ENCODE measurements at places on chromosomes 3 and 15. TPM values are rescaled to one million over a fixed set of nuclear protein-coding genes. Genes with fewer than 3 reads are reported as not detected.

- peak; percentile 3 for DNase-seq
Observed at GRCh38 chr3:49120096-49120437, 556 bp downstream of the USP19 start.

- DNase-seq: no peak
Observed at GRCh38 chr3:157544501-157545130, 41.4 kb upstream of the VEPH1 start.

DNA sequence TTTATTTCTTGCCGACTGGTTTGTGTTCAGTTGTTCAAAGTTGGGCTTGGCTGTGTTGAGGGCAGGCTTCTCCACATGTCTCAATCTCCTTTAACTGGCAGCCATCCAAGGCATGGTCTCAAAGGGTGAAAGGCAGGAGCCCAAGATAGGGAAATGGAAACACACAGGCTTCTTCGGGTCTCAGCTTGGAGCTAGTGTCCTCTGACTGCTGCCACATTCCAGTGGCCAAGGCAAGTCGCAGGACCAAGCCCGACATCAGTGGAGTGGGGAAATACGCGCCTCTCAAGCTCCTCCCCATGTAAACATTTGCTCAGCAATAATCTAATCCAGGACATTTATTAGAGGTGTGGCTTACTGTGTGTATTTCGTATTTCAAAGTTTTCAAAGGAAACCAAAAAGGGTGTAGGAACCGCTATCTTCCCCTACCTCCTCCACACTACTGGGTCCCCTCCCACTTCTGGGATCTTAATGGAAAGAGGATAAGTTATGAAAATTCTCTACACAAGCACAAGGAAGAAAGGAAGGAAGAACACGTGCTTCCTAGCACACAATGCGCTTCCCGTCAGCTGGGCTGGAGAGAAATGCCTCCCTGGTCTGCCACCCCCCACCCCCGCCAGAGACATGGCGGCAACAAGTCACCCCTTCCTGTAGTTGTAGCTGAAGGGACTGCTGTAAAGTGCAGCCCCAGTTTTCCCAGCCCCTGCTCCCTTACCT is 181.7 kb downstream of the FAM43A start:
- DNase-seq: no peak

DNA sequence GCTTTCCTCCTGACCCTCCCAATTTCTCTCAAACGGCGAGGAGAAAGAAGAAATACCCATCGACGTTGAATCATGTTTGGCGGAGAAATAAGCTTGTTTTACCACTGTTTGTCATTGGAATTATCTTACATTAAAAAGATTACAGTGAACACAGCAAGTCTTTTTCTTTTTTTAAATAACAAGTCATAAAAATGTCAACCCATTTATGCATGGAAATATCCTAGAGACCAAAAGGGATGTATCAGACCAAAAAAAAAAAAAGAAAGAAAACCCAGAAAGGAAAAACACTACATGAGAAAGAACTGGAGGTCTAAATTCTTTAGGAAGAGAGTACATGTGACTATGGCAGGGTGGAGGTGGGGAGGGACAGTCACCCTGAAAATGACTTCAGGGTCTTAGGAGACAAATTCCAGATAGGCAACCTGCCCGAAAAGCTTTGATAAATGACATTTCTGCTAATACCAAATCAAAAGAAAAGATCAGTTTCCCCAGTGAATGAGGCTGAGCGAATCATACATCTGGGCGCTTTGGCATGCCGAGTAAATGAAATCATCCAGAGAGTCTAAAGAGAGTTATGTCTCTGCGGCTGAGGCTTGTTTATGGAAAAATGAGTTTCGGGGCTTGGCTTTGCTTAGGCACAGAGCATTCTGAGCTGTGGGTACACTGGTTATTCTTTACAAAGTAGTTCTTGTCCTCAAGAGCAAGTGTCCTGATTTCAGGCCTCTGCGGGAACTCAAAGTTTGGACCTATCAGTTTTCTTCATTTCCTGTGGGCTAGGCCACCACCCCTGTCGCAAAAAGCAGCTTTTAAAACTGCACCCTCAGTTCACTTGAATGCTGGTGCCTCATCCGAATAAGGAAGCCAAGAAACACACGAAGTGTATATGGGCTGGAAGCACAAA is 110.1 kb upstream of the TGFBR2 start:
- peak; percentile 73 for DNase-seq

GRCh38 chr3:157074490-157074889 is 85.5 kb downstream of the CCNL1 start:
- no peak for DNase-seq

DNA sequence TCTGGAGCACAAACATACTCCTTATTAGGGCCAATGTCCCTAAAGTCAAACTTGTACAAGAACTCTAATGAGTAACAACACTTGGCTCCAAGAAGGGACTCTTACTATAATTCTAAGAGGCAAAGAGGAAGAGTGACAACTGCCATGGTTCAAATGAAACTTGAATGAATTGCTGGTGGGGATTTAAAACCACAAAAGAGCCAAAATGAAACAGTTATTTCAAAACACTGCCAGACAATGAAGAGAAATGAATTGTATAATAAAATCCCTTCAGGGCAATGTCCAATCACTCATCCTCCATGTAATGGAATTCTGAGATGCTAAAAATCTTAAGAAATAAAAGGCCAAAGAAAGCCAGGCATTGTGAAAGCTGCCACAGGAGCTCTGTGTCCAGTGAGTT is 14.2 kb downstream of the THRB start:
- DNase-seq: no peak

Gene GOLGA8S
- 0.05 TPM for total RNA-seq

Gene ECE2
- total RNA-seq: not detected

Gene GREM1
- total RNA-seq: 12.8 TPM

GRCh38 chr15:67117370-67117769 is 52.0 kb downstream of the SMAD3 start:
- no peak for DNase-seq

DNA sequence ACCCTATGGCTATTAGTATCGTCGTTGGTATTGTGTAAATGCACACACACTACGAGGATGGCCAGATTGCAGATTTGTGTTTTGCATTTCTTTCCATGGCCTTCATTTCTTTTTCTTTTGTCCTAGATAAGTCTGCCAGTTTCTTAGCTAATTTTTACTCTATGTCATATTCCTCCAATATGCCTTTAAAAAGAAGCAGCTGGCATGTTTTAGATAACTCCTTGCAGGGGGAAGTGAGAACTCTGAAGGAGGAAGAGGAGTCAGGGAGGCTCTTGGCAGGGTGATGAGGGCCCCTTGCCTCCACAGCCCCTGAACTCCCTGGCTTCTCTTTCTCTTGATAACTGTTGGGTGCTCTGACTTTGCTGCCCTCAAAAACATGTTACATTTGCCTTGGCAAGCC is 244.0 kb downstream of the GABRG3 start:
- no peak for DNase-seq

Gene CCDC32
- total RNA-seq: 24.4 TPM

- no peak for DNase-seq
Observed at GRCh38 chr3:11140030-11140712, 14.1 kb upstream of the HRH1 start.

DNA sequence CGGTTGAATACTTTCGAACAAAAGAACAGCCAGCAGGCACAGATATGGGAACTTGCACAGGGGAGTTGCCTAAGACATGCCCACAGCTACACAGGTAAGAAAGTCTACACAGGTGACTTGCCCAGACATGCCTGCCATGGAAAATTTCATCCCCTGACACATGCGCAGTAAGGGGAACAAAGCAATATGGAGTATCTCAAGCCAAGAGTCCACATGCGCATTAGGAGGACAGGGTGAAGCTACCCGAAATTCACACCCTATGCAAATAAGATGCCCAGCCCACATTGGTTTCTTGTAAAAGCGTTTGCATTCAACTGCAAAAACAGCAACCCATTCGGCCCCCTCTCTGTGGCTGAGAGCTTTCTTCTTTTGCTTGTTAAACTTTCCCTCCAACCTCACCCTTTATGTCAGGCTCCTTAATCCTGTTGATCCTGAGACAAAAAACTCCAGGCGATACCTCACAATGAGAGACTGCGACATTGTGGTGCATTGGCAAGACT is 49.3 kb upstream of the TRPM1 start:
- no peak for DNase-seq

DNA sequence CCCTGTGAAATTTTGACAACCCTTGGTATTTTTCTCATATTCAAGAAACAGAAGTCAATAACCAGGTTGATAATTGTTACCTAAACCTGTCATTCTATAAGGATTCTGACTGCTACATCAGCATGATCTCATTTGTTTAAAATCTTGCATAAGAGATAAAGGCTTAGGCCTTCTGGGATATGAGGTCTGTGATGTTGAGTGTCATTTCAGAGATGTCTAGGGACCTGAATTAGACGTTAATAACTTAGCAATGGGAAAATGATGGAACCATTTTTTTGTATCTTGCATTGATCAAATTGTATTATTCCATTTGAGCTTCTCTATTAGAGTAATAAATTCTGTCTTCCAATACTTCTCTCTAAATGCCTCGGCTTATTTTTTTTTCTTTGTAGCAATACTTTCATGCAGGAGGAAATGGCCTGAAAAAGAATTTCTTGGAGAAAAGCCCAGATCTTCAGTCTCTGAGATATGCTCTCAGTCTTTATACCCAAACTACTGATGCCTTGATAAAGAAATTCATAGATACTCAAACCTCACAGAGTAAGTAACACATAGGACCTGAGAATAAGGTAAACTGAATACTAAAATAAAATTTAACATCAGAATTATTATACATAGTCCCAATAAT is 589.3 kb downstream of the UNC13C start:
- DNase-seq: no peak

DNA sequence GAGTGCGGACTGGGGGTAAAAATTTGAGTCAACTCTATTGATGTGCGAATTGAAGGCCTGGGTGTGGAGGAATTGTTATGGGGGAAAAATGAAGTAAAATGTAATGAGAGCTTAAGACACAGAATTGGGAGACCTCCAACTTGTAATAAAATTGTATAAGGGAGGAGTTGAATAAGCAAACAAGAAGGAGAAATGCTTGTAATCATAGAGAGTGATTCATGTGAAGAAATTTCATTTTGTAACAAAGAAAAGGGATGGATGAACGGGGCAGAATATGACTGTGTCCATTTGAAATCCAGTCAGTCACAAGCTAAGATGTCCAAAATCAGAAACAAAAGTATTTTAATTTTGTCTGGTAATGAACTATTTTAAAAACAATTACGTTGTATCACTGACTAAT is 552.3 kb downstream of the NAALADL2 start:
- no peak for DNase-seq

Gene USP19
- 23.8 TPM for total RNA-seq

GRCh38 chr15:54585063-54585462 is 606.8 kb downstream of the UNC13C start:
- DNase-seq: no peak

DNA sequence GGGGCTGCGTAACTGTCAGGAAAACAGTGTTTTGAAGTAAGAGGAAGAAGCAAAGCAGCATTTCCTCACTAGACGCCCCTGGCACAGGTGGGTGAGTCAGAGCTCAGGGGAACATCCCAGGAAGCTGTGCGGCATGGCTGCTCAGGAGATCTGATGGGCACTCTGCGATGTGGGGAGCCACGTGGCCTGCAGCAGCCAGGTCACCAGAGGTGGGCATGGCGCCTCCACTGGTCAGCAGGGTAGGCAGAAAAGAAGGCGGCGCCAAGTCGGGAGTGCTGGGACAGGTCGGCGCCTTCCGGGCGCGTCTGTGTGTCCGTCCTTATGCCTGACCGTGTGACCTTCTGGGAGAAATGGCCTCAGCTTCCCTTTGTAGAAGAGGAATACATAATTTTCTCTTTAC is 249.9 kb upstream of the ST8SIA2 start:
- DNase-seq: no peak

Gene PRICKLE2
- total RNA-seq: 18.3 TPM

- DNase-seq: no peak
Observed at GRCh38 chr15:88802991-88803240, 320 bp upstream of the ACAN start.

DNA sequence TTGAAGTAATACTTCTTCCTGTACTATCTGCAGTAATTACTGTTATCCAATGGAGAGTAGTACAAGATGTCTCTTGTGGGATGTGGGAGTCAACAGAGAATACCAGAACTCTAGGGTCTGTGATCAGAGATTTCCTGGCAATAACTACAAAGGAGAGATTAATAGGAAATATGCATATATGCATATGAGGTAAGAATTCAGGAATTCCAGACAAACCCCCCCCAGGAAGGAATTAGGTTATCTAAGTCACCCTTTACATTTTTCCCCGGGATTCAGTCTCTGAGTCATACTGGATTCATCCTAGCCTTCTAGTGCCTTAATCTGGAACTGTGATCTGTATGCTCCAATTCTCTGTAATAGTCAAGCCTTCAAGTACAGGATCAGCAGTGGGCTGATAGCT is 49.4 kb downstream of the GTF2E1 start:
- DNase-seq: peak; percentile 41

- no peak for DNase-seq
Observed at GRCh38 chr3:113685956-113686721, 10.3 kb downstream of the USF3 start.

Gene MANF
- total RNA-seq: 146 TPM

DNA sequence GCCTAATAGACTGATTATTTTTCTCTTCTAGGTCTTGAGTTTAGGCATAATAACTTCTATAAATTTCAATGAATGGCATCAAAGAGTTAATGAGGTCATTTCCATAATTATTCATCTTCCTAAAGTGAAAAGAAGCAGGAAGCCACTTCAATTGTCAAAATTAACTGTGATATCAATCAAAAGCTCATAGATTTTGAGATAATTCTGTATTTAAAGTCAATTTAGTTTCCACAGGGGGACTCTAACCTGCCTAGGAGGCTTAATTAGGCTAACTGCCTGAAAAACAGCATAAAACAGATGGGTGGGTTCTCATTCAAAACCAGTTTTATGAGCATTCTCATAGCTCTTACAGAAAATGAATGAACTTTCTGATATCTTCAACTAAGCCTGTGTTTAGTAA is 177.8 kb downstream of the OTOL1 start:
- no peak for DNase-seq

DNA sequence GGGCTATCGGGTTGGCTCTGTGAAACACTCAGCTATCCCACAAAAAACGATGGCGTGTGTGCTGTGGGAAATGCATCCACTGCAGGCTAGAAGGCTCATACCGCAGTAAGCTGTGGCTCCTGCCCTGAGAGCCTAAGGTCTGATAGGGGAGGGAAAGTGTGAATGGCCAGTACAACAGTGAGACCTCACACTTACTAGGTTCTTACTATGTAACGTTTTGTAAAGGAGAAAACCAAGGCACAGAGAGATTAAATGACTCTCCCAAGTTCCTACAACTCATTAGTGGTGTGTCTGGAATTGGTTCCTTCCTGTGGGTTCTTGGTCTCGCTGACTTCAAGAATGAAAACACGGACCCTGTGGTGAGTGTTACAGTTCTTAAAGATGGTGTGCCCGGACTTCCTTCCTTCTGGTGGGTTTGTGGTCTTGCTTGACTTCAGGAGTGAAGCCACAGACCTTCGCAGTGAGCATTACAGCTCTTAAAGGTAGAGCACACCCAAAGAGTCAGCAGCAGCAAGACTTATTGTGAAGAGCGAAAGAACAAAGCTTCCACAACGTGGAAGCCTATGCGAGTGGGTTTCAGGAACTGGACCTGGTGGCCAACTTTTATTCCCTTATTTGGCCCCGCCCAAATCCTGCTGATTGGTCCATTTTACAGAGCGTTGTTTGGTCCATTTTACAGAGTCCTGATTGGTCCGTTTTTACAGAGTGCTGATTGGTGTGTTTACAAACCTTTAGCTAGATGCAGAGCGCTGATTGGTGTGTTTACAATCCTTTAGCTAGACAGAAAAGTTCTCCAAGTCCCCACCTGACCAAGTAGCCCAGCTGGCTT is 161.7 kb downstream of the POLR2M start:
- no peak for DNase-seq

- DNase-seq: no peak
Observed at GRCh38 chr3:72143966-72144717, 359.2 kb upstream of the PROK2 start.

Gene IMPG2
- 0.05 TPM for total RNA-seq

GRCh38 chr3:5194801-5195509 is 7.4 kb downstream of the EDEM1 start:
- peak; percentile 21 for DNase-seq
